ENCODE measurements at places on chromosomes 7 and 10.

DNA sequence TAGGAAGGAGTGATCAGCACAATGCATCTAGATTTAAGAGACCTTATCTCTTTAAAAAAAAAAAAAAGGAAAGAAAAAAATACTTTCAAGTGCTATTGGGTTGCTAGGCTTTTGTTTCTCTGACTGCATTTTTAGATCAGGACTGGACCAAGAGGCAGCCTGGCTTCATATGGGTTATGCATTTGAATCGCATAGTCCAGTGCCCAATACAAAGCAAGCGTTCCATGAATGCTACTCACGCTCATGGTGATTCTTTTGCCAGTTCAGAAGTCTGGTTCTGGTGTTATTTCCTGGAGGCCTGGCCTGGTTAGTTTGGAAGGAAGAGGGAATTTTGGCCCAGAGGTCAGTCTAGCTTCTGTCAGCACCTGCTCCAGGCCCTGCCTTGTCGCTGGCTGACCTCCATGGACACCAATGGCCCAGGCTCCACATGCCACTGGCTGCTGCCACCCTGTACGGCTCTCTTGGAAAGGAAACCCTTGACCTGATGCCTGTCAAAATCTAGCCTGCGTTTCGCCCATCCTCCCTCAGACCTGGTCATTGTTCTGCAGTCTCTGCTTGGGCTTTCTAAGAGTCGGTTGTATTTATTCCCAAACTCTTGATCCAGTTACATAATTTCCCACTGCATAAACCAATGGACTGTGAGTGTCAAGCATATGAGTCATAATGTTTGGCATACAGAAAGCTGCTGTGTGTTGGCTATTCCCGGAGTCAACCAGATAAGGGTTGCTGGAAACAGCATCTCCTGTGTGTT is 74.3 kb upstream of the MKX start:
- no peak for DNase-seq

DNA sequence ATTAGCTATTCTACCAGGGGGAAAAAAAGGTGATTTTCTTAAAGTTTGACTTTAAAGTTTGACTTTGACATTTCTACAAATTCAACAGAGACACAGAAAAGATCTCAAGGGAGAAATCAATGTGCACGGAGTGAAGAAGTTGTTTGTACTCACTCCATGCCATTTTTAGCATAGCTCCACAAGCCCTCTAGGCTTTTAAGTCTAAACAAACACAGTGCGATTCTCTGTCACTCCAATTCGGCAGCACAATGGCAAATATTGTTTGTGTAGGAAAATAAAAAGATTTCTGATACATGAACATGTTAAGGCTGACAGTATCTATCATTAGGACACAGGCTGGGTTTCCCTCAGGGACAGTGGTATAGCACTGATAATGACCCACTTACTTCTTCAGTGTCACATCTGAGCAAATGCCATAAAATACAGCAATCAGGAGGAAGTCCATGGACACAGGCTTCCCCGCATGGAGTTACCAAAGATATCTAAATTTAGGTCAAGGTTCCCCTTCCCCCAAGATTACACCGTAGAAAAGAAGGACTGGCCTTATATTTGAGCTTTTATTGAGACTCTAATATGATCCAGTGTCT is 28.0 kb downstream of the GSAP start:
- no peak for DNase-seq

- no peak for DNase-seq
These were observed 45.1 kb upstream of the KCTD7 start for GRCh38 chr7:66583490-66584110.

DNA sequence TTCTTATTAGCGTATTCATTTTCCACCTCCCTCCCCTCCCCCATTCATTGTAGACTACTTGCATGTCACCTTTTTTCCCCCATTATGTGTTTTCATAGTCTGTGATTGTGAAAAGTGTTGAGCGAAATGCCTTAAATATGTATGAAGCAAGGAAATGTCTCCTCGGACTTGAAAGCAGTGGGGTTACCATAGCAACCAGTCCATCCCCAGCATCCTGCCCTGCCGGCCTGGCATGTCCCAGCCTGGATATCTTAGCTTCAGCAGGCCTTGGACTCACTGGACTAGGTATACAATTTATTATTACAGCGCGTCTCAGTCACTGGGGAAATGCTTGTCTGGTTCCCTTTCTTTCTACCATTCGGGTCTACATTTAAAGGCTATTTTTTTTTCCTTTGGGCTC is 283.6 kb downstream of the BICC1 start:
- no peak for DNase-seq

DNA sequence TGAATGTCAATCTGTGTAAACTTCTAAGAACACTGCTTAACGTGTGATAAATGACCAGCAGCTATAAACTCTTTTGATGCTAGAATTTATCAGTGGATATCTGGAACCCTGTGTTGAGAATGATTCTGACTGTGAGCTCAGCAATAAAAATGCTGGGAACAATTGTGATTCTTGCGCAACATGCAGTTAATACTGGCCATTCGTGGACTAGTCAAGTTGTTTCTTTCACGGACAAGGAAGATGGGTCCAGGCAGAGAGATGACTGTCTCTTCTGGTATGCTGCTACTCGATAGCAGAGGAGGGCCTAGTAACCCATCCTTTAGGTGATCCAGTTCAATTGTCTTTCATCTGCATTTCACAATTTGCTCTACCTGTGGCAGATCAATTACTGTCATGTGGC is 394.8 kb upstream of the IGFBP3 start:
- DNase-seq, result no peak

DNA sequence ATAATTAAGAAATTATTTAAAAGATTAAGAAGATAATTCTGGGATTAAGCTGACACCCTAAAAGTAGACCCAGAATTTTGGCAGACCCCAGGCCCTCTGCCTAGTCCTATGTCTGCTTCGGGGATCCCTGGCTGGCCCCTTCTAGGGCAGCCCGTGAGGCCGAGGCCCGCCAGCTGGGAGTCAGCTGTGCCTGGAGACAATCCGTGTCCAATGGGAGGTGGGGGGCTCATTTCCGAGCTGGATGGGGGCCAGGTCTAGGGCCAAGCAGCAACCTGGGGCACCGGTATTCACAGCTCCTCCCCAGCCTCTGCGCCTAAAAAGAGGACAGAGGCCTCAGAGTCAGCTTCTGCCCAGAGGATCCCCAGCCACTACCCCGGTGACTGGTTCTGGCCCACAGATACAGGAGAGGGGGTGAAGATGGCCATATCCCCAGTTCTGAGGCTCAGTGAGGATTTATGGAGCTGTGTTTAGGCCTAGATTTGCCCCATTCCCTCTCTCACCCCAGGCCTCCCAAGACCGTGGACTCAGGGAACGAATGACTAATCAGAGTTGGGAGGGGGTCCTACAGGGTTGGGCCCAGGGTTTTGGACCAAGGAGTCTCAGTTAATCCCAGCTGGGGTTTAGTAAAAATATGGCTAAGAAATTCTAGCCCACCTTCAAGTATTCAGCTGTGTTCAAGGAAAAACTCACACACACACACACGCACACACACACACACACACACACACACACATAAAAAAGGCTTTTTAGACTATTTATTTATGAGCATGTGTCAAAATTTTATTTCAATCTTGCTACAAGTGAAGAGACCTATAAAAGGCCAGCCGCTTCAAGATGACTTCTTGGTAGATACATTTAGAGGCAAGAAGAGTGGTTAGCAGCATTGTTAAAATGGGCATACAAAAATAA is 37.4 kb upstream of the LBX1 start:
- no peak for DNase-seq

- no peak for DNase-seq
These were observed 265.1 kb downstream of the PRPF18 start for GRCh38 chr10:13851906-13852305.

GRCh38 chr7:128920913-128921582 is 10.5 kb upstream of the KCP start:
- no peak for DNase-seq

GRCh38 chr10:122338609-122339441 is 35.7 kb upstream of the PLEKHA1 start:
- no peak for DNase-seq

GRCh38 chr7:94029976-94030375 is 25.8 kb upstream of the BET1 start:
- DNase-seq, result no peak

DNA sequence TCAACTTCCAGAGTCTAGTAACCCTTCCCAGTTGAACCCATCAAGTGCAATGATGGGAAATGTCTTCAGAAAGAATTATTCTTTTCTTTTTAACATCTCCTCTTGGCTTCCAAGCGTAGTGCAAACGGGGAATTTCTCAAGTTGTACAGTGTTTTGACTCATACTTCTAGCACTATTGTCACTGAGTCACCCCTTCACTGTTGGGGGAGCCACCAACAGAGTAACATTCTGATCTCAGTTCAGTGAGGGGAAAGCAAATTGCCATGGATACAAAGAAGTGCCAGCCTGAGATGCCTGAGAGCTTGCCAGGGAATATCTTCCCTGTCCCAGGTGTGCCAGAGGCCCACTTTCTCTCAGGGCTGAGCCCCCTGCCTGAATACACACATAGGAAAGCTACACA is 31.0 kb downstream of the CYP3A5 start:
- no peak for DNase-seq

- DNase-seq, result no peak
These were observed 360.6 kb upstream of the ANKRD30A start for GRCh38 chr10:36764823-36765222.

GRCh38 chr10:70135046-70135445 is 2.4 kb upstream of the AIFM2 start:
- DNase-seq, result no peak

DNA sequence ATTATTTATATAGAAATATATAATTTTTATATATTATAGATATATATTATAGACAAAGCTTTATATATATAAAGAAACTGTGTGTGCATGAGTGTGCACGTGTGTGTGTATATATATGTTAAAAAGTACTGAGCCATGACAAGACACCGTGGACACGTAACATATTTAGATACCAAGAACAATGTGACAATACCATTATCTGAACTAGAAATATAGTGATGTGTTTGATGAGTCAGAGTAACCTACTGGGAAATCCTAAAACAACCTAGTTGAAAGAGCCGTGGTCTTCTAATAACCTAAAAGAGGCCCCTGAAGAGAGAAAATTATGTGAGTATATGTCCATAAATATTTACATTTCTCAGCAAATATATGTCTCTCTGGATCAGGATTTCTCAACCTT is 50.7 kb upstream of the ITGB8 start:
- no peak for DNase-seq

GRCh38 chr10:28291881-28292297 is 11.0 kb downstream of the MPP7 start:
- peak; percentile 32 for DNase-seq

DNA sequence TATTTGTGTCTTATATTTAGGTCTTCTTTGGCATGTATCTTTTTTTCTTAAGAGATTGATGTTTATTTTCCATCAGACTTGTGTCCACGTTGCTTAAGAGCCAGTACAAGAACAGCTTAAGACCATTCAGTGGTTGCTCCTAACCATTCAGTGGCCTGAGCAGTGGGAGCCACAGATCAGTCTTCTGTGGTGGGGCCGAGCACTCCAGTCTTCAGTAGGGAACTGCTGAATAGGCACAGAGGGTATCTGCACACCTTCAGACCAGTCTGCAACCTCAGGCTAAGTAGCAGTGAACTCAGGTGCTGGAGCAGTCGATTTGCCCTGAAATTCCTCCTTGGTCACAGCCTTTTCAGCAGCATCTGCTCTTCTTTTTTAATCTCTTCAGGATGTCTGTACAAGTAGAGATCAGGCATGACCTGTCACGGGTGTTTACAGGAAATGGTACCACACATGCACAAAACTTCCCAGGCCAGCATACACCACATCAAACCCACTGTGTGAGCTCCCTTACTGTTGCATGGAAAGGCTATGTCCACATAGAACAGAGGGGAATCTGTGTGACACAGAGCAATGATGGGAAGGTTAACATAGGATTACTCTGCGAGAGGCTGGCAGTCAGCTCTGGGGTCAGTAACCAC is 51.5 kb downstream of the FAM107B start:
- DNase-seq, result no peak

DNA sequence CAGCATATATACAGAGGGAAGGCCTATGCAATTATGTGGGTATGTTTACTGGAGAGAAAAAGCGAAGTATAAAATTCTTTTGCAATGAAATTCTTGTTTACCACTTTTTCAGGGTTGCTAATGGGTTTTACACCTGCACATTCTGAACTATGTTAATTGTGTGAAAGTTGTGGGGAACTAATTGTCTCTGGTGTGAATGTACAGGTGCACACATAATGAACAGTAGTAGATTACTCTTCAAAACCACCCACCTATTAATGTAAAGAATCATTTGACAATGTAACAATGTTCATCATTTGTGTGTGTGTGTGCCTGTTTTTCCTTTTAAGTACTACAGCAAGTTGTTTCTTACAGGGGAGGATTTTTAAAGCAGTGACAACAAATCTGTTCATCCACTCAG is 80.0 kb upstream of the FEZF1 start:
- DNase-seq, result no peak

- DNase-seq, result no peak
These were observed 136.6 kb upstream of the FAM20C start for GRCh38 chr7:55690-56248.

DNA sequence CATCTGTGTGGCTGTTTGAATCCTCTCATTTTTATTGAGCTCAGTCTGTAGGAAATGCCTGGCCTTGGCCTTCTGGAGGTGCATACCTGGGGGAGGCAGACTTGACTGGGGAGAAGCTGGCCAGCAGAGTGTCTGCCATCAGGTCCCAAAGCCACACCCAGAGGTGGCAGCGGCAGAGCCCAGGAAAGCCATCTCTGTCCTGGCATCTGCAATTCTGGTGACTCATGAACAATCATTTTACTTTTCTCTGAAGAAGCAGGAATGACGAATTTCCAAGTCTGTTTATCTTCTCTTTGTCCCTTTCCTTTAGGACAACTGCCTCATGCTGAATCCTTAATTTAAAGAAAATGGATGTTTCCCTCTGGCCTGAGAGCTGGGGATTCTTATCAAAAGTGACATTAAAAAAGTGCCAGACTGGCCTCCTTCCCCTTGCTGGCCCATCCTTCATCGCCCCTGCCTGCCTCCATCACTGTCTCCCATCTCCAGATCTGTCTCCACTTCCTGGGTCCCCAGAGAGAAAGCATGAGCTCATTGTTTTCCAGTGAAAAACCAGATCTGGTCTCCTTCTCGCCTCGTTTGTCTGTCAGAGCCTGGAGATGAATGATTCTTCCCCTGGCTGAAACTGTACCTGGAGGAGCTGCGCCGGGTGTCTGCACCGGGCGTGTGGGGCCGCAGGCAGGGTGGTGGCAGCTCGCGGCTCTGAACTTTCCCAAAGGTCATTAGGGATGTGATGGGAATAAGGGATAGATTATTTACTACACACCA is 124.5 kb downstream of the TMEM178B start:
- DNase-seq, result no peak

- DNase-seq, result no peak
These were observed 7.8 kb upstream of the ZYX start for GRCh38 chr7:143373255-143373794.

DNA sequence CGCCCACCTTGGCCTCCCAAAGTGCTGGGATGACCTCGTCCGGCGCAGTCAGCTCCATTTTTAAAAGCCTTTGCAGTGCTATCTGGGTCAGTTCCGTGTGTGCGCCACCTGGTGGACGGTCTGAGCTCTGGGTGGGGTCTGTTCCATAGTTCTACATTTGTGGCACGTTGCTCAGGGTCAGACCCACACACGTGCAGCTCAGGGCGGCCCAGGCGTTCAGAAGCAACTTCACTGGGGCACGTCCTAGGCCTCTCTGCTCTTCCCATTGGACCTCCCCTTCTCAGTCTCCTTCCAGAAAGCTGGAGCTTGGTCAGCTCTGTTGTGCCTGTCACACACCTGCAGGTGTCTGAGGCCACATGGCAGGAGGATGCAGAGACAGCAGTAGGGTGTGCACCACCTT is 137.9 kb downstream of the DNAJB6 start:
- DNase-seq, result no peak
